ENCODE measurements at places on chromosomes 16 and 17.

GRCh38 chr17:7177191-7177953 lies 1.8 kb downstream of the ASGR1 start:
- DNase-seq, result peak; percentile 54

- DNase-seq, result no peak
Observed at GRCh38 chr16:20675488-20676267, 21.8 kb downstream of the ACSM1 start.

GRCh38 chr16:11128211-11129141 lies 127.5 kb downstream of the SOCS1 start:
- DNase-seq, result no peak

- DNase-seq, result no peak
Observed at GRCh38 chr17:4940555-4941318, 669 bp downstream of the RNF167 start.

- no peak for DNase-seq
Observed at GRCh38 chr17:41537990-41538389, 9.9 kb upstream of the KRT19 start.

GRCh38 chr17:82449131-82449882 lies 1.2 kb downstream of the CYBC1 start:
- no peak for DNase-seq

GRCh38 chr17:76830987-76831715 lies 37.1 kb upstream of the MGAT5B start:
- no peak for DNase-seq

DNA sequence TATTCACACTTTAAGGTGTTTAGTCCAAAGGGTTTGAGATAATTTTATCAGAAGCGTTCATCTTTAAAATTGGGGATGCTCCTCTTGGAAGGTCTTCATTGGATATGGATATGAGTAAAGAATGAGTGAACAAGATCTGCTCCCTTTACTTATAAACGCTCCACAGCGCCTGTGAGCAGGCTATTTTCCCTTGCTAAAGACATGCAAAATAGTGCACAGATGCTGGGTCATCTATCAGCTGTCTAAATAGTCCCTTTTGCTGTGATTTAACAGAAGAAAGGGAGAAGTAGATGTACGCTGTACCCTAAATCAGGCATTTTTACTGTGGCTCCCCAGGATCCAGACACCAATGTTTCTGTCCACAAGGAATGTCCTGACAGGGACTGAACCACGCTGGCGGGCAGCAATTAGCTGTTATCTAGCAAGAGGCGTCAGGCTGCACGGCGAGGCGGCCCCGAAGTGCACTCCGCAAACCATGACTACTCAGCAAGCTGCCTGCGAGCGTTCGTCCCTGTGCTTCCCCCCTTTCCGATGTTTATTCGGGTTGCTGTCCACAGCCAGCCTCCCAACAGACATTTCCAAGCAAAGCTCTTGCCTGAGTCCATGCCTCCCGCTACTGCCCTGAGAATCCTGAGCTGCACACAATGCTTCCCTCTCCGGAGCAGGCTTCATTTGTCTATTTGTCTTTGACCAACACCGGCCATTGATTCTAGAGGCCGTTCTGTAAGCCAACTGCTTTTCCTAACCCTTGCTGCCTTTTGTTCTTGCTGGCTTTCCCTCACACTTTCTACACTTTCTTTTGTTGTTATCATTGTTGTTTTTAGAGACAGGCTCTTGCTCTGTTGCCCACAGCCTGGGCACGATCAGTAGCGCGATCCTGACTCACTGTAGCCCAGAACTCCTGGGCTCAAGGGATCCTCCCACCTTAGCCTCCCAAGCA lies 55.7 kb upstream of the CNEP1R1 start:
- DNase-seq, result no peak

DNA sequence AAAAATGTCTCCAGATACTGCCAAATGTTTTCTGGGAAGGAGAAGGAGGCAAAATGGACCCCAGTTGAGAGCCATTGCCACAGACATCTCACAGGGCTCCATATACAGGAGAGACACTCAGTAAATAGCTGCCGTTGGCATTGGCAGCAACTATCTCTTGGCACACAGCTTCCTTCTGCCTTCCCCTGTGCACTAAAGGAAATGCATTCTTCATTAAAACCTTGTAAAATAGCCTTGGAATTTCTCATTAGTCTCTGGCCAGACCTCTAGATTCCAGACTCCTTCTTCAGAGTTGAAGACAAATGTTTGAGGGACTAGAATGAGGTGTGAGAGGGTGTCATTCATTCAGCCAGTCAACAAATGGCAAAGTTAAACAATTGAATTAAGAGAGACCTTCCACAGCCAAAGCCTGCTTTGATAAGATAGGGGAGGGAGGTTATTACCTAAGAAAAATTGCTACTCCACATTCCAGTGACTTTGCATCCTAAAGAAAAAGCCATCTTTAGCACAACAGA lies 223.9 kb upstream of the HS3ST3A1 start:
- no peak for DNase-seq

DNA sequence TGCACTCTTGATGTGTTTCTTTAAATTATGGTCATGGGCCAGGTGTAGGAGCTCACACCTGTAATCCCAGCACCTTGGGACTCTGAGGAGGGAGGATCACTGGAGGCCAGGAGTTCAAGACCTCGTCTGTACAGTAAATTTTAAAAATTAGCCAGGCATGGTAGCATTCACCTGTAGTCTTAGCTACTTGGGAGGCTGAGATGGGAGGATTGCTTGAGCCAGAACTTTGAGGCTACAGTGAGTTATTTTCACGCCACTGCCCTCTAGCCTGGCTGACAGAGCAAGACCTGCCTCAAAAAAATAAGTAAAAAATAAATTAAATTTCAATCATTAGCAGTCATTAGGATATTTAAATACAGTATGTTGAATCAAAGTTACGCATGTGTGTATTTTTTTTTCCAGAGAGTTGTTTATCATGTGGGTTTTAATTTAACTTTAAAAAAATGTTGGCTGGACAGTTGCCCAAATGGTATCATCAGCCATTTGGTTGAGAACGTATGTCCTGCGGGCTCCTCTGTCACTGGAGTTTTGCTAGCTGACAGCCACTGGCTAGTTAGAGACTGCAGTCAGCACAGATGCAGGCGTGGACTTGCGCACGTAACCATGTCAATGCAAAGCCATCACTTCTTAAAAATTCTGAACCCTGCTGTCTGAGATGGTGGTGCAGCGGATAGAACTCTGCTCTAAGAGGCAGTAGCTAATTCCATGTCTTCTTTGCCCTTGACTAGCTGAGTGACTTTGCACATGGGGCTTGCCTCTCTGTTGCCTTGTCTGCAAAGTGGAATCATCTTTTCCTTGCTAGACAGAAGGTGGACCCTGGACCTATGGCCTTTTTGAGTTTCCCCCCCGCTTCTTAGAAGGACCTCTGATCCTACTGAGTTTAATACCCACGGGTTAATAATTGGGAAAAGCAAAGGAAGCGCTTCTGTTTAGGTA lies 40.0 kb downstream of the MAPT start:
- DNase-seq, result no peak

- DNase-seq, result no peak
Observed at GRCh38 chr16:85564277-85565051, 48.7 kb upstream of the GSE1 start.

GRCh38 chr17:79083191-79083971 lies 8.8 kb downstream of the ENGASE start:
- DNase-seq, result no peak

DNA sequence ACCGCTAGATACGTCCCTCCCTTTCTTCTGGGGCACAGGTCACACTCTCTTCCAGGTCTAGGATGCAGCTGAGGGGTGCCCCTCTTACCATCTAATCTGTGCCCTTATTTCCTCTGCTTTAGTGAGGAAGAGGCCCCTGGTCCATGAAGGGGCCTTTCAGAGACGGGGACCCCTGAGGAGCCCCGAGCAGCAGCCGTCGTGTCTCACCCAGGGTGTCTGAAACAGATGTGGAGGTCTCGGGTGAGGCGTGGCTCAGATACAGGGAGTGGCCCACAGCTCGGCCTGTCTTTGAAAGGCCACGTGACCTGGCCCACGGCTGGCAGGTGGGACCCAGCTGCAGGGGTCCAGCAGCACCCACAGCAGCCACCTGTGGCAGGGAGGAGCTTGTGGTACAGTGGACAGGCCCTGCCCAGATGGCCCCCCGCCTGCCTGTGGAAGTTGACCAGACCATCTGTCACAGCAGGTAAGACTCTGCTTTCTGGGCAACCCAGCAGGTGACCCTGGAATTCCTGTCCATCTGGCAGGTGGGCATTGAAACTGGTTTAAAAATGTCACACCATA lies 15.6 kb downstream of the SCGB1C2 start:
- no peak for DNase-seq

DNA sequence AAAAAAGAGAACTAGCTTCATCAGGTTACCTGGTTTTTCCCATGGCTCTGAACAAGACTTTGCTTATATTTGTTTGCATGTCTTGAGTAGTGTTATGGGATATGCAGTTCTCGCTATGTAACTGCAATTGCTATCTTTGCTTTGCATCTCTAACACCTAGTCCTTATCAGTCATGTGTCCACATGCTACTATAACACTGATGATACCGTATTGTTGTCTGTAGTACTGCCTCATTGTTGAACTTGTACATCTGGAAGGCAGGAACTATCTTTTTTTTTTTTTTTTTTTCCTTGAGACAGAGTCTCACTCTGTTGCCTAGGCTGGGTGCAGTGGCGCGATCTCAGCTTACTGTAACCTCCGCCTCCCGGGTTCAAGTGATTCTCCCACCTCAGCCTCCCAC lies 2.5 kb downstream of the PSME3 start:
- DNase-seq, result no peak

DNA sequence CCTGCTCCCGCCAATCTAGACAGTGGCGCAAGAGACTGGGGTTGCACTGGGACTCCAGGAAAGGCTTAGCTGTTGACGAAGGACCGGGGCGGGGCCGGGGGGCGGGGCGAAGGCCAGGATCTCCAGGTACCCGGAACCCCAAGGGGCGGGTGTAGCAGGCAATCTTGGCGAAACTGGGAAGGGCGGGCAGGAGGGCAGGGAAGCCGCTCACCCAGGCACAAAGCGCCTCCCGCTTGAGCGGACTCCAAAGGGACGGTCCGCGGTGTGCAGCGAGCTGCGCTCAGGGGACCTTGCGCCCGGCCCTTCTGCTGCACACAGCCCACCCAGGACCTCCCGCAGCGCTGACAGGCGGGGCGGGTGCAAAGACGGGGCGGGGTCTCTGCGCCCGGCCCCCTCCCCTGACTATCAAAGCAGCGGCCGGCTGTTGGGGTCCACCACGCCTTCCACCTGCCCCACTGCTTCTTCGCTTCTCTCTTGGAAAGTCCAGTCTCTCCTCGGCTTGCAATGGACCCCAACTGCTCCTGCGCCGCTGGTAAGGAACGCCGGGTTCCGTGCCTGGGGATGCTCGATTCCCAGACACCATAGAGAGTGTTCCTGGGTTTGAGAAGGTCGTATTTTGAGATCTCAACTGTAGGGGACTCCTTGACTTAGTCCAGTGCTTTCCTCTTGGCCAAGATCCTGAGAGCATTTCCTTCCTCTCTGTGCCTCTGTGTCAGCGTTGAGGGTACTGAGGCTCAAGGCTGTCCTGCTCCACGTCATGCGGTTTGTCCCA lies at the start of gene MT1F:
Gene MT1F, plus strand, starts transcription at position 405 of the 772 bp plus-strand sequence. Its CDS starts 100 bp downstream, at position 505.
- DNase-seq, result peak; percentile 36

- no peak for DNase-seq
Observed at GRCh38 chr17:82978765-82979349, 100.6 kb upstream of the METRNL start.
